ENCODE measurements at places on chromosomes 3 and 15.

DNA sequence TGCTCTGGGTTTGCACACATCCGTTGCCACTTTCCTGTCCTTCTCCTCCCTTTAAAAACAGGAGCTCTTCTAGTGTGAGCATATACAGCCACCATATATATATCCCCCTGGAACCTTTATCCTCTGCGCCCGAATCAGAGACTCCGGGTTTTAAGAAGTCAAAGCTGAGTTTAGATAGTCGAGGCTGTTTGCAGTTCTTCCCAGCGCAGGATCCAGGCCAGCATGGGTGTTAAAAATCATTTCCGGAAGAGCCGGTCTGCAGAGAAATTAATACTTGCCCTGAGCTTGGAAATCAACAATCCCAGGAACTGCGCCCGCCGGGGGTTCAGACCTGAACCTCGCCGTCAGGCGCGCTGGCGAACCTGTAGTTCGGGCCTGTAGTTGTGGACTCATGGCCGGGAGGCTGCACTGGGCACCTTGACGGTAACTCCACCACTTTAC, 2.3 kb downstream of the SHOX2 start:
- no peak for DNase-seq

DNA sequence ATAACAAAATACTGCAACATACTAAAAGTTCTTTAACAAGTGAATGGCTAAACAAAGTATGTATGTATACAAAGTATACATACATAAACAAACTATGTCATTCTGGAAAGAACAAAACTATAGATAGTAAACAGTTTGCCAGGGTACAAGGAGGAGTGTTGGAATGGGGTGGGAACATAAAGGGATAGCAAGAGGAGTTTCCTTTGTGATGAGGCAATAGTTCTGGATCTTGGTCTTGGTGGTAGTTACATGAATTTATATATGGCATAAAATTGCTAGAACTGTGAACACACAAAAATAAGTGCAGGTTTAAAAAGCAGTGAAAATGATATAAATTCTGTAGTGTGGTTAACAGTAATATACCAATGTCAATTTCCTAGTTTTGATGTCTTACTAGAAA, 22.0 kb downstream of the ZNF148 start:
- no peak for DNase-seq

DNA sequence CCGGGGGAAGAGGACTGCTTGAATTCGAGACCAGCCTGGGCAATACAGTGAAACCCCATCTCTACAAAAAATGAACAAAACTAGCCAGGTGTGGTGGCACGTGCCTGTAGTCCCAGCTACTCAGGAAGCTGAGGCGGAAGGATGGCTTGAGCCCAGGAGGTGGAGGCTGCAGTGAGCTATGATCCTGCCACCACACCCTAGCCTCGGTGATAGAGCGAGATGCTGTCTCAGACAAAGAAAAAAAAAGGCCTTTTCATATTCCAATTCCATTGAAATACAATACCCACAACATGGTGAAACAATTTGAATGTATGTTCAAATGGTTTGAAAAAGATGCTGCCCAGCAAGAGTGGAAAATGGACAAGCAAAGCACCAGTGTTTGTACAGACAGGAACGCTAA, 61.8 kb upstream of the ZNF148 start:
- no peak for DNase-seq

GRCh38 chr3:144491333-144491732, 519.7 kb downstream of the DIPK2A start:
- DNase-seq, result no peak

- peak; percentile 49 for DNase-seq
Measured at GRCh38 chr3:171772427-171773056, 37.7 kb downstream of the PLD1 start.

DNA sequence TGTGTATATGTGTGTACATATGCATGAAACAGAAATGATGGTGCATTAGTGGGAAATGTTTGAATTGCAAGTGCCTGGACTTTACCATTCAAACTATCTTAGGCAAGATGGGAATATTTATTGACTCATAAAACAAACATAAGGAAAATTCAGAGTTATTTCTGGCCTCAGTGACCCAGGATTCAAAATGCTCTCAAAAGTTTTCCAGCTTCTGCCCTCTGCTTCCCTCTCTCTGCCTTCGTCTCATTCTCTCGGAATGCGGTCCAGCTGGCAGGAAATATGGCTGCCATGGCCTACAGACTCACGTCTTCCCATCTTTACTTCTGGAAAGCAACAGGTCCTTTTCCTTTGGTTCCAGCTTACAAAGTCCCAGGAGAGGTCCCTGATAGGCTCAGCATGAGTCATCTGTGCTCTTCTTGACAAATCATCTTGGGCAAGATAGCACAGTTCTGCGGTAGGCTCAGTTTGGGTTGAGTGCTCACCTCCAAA, 8.7 kb upstream of the ZNF774 start:
- DNase-seq, result no peak

DNA sequence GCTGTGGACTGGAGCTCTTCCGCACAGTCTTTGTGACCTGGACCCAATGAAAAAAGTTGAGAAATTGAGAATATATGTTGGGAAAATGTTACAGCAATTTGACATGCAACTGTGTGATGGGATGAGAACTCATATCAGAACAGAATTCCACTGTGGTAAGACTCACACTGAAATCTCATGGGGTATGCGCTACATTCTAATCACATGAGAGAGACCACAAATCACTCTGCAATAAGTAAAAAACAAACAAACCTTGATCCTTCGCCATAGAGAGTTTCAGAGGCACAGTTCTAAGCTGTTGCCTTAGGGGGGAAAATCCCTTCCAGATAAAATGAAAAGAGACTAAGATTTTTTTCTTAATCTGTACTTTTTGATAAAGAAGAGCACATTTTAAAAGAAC, 37.3 kb downstream of the LMCD1 start:
- DNase-seq, result no peak

- DNase-seq, result no peak
Measured at GRCh38 chr3:67561266-67561665, 93.1 kb downstream of the SUCLG2 start.

DNA sequence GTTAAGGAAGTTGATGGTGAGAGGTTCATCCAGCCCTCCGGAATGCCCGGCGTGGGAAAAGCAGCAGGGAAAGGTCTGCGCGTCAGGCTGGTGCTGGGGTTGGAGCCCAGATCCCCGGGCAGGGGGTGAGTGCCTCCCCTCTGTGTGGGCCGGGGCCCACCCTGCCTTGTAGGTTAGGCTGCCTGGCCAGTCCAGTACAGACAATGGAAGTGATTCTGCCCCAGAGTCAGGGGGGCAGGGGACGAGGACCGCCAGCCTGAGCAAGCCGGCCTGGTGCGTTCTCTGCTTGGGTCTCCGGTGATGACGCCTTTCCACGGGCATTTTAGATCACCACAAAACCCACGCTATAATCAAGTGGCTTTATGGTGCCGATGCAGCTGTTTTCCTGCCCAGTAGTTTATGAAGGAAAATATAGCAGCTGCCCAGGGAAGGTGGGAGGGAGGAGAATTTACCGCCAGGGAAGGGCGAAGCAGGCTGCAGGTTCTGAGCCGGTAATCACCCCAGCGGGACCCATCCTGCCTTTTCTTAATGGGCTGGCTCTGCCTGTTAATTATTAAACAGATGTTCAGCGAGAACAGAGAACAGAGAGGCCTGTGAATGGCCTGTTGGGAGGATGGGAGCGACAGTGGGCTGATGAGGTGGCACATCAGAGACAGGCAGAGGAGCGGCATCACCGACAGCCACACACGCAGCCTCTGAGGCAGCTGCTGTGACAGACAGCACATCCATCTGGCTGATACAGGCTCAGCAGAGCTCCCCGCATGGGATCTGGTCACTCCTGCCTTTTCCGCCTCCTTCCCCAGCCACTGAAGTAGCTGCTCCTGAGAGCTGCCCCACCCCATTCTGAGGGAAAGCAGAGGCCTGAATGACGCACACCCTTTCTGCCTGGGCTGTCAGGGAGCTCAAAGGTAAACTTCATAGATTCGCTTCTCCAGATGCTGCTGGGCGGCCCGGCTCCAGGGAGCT, 35.2 kb downstream of the BDH1 start:
- no peak for DNase-seq

DNA sequence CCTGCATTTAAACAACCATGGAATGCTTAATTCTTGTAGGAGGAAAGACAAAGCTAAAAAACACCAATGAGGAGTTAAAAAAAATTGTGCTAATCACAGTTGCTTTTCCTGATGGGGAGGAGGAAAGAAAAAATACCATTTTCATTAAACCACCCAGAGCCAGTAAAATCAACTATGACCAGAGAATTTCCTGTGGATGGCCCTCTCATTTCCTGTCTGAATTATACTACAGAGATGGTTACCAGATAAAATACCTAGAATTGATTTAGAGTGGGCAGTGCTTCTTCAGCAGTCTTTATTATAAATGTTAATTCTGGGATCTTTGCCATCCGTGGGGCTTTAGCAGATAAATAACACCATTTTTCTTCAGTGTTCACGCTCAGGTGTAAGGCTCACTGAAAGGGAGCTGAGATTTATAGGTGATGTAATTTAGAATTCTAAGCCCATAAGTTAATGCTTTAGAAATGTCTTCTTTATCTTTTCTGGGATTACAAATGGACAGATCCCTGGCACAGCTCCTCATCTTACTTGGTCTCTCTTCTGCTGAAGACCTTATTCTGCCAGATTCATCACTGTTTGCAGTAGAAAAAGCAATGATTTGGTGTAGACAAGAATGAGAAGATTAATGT, 37.9 kb downstream of the RETNLB start:
- DNase-seq, result no peak

GRCh38 chr15:75153565-75154276, 48.0 kb upstream of the C15orf39 start:
- DNase-seq, result no peak

DNA sequence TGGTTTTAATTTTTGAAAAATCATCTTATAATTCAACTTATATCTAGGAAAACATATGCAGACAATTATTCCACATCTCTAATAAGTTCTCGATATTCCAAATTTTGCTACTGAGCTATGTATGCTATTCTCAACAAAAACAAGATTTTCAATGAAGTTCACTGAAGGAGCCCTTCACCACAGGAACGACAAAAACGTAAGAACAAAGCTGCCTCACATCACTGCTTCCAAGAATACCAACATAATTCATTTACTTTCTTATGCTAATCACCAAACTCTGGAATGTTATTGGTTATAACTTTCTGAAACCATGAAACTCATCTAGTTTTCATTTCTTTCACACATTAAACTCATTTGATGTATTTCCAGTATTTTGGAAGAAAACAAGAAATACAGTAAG, 49.7 kb downstream of the GNB4 start:
- no peak for DNase-seq

DNA sequence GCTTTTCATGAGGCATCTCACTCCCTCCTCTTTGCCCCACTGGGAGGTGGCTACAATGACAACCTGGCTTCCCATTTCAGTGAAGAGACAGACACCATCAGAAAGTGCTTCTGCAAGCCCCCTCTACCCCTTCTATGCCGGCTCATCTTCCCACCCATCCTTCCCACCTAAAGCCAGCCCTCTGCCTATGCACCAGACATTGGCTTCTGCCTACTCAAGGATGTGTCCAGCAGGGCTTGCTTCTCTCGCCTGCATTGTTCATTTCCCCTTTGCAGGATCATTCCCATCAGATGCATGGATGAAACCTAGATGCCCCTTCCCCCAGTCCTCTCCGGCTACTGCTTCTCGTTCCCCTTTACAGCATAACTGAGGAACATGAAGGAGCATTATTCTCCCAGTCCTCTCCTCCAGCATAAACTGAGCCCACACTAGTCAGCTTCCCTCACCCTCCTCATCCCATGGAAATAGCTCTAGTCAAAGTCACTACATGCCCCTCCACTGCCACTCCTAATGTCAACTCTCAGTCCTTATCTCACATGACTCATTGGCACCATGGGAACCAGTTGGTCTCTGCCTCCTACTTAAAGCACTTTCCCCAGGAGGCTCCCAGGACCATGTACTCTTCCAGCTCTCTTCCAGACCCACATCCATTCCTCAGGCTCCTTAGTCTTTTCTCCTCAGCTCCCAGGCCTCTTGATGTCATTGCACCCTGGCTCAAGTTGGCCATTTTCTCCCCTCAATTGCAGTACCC, 47.9 kb downstream of the TM2D3 start:
- no peak for DNase-seq

DNA sequence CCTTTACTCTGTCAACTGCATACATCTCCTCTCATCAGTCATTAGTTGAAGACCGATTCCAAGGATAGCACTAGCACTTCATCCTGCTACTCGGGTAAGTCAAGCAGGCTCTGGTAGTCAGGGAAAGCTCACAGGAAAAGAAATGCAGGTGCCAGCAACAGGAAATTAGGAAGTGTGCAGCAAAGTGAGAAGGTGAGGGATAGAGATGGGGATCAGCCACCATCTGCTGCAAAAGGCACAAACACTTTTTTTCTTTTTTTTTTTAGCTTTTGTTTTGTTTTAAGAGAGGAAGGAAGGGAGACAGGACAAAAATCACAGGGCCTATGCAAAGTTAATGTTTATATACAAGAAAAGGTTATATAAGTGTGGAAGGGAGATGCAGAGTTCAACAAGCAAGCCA, 9.0 kb upstream of the BTLA start:
- no peak for DNase-seq

- no peak for DNase-seq
Measured at GRCh38 chr3:119173325-119173724, at the start of gene UPK1B. Gene UPK1B, plus strand, starts transcription at chr3:119173598. Its CDS starts 13,144 bp downstream, at chr3:119186742.

- DNase-seq, result no peak
Measured at GRCh38 chr15:52463638-52464037, 65.0 kb downstream of the MYO5A start.

GRCh38 chr3:198107840-198108734, 148.1 kb downstream of the LMLN start:
- DNase-seq, result no peak

DNA sequence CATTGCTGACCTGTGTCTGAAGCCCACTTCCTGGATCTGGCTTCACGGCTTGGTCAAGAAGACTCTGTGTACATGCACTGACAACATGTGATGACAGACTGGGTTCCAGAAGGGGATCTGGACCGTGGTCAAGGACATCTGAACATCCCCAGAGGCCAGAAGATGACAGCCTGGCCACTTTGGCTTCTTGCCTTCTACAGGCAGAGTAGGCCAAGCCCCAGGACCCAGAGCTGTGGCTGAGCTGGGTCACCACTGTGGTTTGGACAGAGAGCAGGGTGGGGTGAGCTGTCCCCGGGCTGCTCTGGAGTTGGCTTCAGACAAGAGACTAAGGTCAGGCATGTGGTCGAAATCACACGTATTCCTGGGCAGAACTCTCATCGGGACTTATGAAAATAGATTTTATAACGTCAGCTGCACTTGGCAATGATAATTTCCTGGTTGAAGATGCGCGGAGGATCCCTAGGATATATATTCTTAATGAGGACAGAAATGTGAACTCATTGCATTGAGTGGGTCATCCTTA, 114.1 kb upstream of the FRMD4B start:
- no peak for DNase-seq

- no peak for DNase-seq
Measured at GRCh38 chr3:175518459-175518858, 659.3 kb downstream of the NAALADL2 start.

DNA sequence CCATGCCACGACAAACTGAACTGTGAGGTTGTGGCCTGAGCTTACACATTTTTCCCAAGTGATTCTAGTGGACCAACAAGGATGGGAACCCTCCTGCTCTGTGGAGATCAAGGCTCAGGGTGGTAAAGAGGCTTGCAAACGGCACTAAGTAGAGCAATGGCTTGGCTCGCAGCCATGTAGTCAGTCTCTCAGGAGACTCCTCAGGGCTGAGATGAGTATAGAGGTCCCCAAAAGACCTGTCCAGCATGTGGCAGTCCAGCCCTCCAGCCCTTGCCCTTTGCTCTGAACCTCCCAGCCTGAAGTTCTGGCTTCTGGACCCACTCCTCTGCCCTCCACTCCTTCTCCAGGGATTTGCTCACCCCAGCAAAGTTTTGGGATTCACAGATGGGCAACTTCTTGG, 8.3 kb upstream of the CAMP start:
- no peak for DNase-seq

Measured in activated CD4-positive, alpha-beta T cell treated with anti-CD3 and anti-CD28 coated beads for 4 hours (primary cell).